Caudate nucleus (tissue), 63 donors: ENCODE measurements at places on chromosomes 6 and 20.

DNA sequence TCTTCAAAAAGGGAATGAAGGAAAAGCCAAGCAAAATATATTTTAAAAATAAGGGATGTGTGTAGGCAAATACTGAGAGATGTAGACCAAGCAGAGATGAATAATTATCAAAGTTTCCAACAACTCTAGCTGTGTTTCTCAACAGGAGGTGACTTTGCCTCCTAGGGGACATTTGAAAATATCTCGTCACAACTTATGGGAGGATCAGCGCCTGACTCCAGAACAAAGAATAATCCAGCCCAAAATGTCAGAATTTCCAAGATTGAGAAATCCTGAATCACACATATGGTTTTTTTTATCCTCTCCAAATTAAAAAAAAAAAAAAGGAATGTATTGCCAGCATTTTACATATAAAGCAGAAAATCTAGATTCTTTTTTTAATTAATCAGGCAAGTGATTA, 241.2 kb upstream of the ZFP64 start:
- no peak for DNase-seq

- DNase-seq = no peak
These were observed 3.0 kb upstream of the GPX5 start for GRCh38 chr6:28522594-28523240.

- no peak for DNase-seq
These were observed 130.3 kb downstream of the GRM4 start for GRCh38 chr6:34015586-34015985.

- no peak for DNase-seq
These were observed 75.8 kb upstream of the IYD start for GRCh38 chr6:150293019-150293418.

- DNase-seq = no peak
These were observed 131.8 kb upstream of the JARID2 start for GRCh38 chr6:15114061-15114460.

DNA sequence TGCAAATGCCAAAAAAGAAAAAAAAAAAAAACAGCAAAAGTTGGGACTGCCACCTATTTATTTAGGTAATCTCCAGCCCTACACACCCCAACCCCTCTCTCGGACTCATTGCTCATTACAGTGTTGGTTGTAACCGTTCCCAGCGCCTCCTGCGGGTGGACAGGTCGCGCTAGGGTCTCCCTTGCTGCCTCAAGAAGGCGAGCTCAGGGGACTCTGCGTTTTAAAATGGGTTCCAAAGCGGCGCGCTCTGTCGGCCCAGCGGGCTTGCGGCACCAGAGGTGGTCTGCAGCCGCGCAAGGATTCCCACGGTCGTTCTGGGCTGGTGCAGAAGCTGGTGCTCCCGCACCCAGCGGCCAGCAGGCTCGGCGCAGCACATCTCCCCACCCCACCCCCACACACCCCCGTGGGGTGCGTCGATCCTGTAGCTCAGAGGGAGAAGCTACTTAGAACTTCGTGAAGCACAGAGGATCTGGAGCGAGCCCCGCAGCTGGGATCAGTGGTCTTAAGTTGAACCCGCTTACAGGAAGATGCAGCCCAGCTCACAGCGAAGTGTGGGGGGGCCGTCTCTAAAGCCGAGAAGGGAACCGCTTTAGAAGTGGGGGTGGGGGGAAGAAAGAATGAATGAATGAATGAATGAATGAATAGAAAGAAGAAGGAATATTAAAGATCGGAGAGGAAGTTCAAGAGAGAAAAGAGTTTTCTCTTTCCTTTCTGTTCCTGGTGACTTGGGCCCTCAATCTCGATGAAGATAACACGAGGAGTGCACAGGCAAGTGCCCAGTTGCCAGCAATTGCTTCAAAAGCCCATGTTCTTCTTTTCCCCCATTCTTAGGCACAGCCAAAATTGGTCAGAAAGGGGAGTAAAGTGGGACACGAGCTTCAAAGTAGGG, 780 bp downstream of the TFAP2A start:
- no peak for DNase-seq

- DNase-seq = no peak
These were observed 13.0 kb downstream of the GFOD1 start for GRCh38 chr6:13474360-13474759.

DNA sequence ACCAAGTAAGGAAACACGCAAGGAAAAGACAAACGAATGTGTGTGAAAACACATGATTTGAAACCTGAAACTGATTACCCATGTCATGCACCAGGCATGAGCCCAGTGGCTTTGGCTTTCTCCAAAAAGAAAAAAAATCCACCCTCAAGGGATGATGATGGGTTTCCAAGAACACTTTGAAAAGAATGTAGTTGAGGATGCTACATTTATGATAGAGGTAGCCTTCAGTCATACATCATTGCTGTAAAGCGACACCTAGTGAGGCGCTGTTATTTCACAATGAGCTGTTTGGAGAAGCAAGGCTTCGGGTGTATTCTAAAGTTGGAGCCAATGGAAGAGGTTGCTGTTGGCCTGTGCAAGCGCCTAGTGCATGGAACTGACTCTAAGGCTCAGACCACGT, 124.9 kb downstream of the SCML4 start:
- DNase-seq = no peak

DNA sequence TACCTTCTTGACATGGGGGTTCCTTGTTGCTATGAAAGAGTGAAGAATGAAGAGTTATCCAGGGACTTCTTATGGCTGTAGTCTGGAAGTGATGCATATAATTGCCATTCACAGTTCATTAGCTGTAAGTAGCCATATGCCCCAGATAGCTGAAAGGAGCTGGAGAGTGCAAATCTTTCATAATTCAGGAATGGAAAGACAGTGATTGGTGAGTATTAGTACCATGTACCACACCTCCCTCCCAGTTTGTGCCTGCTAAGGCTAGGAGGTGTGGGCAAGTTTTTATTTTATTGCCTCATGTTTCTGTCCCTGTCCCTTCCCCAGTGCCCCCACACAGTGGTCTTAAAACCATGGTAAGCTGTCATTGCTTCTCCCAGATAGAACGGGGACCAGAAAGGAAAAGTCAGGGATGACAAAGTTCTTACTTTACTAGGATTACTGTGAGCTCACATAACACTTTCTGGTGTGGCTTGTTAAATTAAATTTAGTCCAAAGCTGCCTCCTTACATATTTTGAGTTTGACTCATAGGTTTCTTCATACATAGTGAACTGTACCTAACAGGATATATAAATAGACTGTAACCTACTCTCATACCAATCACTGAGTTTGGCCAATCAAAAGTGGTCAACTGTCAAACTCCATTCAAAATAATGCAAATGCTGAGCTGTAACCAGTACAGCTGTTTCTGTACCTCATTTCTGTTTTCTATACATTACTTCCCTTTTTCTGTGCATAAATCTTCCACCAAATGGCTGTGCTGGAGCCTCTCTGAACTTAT, 119.4 kb downstream of the RFPL4B start:
- DNase-seq = no peak

GRCh38 chr20:10521068-10521831, 86.1 kb downstream of the SLX4IP start:
- DNase-seq = no peak

DNA sequence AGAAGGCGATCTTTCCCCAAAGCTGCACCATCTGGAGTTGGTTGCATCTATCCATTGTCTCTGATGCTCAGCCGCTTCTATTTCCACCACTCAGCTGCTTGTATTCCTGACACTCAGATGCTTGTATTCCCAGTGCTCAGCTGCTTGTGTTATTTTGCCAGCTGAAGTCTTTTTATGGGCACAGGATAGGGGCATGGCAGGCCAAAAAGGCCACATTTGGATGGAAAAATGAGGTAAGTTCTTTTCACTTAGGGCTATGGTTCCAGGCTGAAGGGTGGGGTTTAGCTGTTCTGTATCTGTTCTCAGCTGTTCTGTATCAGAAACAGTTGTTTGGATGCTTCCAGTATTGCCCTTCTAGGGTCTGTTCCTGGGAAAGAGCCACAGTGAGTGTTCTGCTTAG, 944.9 kb downstream of the QKI start:
- no peak for DNase-seq

GRCh38 chr20:18778690-18779392, 34.7 kb upstream of the SCP2D1 start:
- no peak for DNase-seq

- DNase-seq = no peak
These were observed 69.1 kb upstream of the PRSS16 start for GRCh38 chr6:27178407-27178730.

GRCh38 chr6:168319279-168320111, at the start of gene DACT2:
TSS of gene DACT2 (minus strand) at chr6:168319777. CDS start at chr6:168319633, 144 bp downstream.
- no peak for DNase-seq

DNA sequence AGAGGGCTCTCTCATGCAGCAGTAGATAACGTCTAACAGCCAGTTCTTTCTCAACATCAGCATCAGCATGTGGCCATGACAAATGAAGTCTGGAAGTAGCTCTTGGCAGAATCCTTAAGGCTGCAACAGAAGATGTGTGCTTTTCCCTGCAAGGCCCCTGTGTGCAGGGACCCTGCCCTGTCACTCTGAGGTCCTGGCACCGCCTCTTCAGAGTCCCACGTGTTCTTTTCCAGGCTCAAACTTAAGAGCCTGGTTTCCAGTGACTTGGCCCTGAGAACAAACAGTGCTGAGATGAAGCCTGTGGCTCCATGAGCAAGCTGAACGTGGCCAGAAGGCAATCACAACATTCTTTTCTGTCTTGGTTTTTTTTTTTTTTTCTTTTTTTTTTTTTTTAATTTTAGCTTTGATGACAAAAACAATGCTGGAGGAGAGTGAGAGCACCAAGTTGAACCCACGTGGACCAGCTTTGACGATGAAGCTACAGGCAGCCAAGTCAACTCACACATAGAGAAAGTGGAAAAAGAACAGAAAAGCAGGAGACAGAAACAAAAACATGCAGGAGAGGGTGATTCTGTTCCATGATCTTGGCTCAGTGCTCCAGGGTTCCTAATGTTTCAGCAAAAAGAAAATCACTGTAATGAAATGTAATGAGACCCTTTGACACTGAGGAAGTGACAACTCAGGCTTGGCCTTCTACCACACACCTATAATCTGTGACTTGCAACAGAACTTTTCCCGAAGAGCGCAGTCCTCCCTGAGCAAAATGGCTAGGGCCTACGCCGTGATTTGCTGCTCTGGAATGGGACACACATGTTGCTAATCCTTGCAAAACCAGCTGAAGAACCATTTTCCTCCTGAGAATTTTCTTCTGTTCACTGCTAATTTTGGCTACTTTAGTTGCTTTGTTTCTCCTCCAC, 86.1 kb downstream of the FOXC1 start:
- DNase-seq = no peak

DNA sequence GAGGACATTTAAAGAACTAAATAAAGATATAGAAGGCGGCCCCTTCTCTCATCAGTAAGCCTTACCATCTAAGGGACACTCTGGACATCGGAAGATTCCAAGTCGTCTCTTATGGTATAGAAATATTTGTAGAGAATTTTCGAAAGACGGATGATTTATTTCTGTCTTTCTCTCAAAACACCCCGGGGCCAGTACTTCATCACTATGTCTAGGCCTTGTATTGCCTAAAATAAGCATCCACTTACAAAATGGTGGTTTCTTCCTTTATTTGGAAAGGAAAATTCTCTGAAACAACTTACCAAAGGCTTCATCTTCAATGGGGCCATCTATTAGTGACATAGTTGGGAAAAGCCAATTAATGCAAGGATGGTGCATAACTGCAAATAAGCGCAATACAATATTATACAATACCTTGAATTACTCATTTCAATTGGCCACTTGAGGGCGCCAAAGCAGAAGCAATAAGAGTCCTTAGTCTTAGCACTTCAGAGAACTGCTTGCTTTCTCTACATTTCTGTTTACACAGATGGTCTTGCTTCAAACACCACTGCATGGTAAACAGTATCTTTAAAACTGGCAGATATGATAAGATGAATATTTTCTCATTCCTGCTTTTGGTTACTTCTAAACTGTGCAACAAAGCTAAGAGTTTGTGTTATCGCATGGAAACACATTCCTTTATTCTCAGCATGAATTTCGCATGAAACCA, 113.2 kb downstream of the VIP start:
- DNase-seq = peak; percentile 1

GRCh38 chr20:48226642-48227041, 441.4 kb upstream of the SULF2 start:
- no peak for DNase-seq

- no peak for DNase-seq
These were observed 634 bp downstream of the AHI1 start for GRCh38 chr6:135496800-135497411.

GRCh38 chr6:169695131-169695530, 6.7 kb downstream of the WDR27 start:
- no peak for DNase-seq

- no peak for DNase-seq
These were observed 102.5 kb upstream of the FOXC1 start for GRCh38 chr6:1507251-1507650.

DNA sequence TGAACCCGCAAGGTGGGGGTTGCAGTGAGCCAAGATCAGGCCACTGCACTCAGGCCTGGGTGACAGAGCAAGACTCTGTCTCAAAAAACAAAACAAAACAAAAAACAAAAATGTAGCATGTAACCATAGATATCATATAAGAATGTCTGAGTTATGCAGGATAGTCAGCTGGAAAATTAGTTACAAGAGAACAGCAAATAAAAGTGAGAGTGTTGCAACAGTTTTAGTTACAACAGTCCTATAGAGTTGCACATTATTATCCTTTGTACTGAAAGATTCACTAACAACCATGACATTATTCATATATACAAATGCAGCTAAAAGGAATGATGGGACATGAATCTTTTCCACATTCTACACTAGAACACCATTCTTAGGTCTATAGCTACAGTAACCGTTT, 16.4 kb downstream of the RNF24 start:
- no peak for DNase-seq

DNA sequence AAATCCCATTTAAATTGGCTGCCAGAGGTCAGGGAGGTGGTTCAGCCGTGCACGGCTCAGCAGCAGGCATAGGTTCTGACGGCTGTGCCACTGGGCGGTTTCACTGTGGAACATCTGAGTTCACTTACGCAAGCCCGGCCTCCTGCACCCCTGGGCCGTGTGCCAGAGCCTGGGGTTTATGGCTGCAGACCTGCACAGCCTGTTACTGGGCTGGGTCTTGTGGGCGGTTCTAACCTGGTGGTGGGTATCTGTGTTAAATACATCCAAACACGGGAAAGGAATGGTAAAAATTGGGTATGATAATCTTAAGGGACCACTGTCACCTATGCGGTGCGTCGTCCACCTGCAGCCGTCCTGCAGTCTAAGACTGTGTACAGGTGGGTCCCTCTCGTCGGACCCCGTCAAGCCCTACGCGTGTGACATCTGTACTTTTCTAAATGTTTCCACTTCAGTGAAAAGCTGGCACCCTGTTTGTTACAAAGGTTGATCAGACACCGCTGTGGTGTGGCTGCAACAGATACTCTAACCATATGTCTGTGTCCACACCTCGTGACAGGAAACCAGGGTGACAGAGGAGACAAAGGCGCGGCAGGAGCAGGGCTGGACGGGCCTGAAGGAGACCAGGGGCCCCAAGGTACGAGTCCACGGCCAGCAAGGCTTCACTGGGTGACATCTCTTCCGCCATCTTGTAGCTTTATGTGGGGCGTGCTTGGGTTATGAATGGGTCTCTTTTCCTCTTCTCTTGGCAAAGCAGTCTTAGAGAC, 21.5 kb downstream of the COL9A3 start:
- no peak for DNase-seq

- no peak for DNase-seq
These were observed 4.0 kb downstream of the PKIG start for GRCh38 chr20:44586289-44586911.

GRCh38 chr6:169145496-169145895, 108.2 kb downstream of the THBS2 start:
- no peak for DNase-seq

- DNase-seq = no peak
These were observed 26.7 kb upstream of the TFAP2B start for GRCh38 chr6:50791900-50792508.

GRCh38 chr6:52640916-52641315, 30.0 kb upstream of the TMEM14A start:
- DNase-seq = no peak

GRCh38 chr20:43832096-43832816, 82.4 kb upstream of the TOX2 start:
- DNase-seq = no peak
